ENCODE measurements at places on chromosomes 7 and 10. TPM values are rescaled to one million over a fixed set of nuclear protein-coding genes. Genes with fewer than 3 reads are reported as not detected.
A peak's percentile ranks its signal among the peaks of the same experiment; 100 is the strongest.

The BAMBI gene
- 45.4 TPM for total RNA-seq

DNA sequence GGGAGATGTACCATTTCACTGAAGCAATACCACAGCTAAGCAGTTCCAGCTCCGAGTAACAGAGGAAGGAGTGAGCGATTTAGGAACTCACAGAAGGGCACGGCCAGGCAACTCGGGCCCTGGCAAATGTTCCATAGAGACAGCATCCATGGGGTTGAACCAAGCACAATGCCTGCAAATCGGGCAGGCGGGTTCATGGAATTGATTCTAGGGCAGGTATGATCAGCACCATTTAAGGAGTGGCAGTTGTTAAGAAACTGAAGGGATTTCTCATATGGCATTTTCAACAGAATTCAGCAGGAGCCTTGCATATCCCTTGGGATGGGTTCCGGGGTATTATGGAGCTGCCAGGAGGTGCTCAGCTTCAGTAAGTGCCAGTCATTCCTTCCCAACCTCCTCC is 66.4 kb downstream of the IKZF1 start:
- DNase-seq: no peak

GRCh38 chr10:62131724-62132123 is 136.9 kb downstream of the RTKN2 start:
- no peak for DNase-seq

DNA sequence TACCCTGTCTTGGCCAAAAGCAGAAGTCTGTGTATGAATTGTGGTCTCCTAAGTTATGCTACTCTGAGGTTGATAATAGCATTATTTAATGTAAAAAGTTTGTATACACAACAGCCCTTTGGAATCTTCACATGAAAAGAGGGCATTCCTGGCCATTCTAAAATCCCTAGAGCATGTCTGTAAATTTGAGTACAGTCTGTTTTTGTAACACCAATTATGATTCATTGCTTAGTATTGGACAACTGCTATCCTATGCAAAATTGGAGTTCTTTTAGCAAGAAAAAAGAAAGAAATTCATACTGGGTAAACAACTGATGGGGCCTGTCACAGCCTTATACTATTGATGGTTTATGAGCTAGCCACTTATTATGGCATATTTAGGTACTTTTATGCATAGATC is 10.2 kb downstream of the CUTC start:
- no peak for DNase-seq

GRCh38 chr10:26837139-26837538 is 23.6 kb downstream of the ABI1 start:
- DNase-seq: no peak

DNA sequence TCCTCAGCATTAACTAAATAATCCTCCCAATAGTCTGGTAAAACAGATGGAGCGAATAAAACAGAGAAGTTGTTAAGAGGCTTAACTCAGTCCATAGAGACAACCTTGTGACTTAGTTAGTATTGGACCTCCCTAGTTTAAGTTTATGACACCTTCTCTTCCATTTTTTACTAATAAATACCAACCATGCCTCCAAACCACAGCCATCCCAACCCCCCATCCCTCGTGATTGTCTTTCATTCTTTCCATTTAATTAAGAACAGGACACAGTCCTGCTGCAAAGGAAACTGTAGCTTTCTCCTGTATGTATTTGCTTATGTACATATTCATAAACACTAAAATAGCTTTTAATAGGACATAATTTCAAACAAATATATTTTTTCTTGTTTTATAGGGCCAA is 238.2 kb downstream of the SEMA3D start:
- peak; percentile 3 for DNase-seq

DNA sequence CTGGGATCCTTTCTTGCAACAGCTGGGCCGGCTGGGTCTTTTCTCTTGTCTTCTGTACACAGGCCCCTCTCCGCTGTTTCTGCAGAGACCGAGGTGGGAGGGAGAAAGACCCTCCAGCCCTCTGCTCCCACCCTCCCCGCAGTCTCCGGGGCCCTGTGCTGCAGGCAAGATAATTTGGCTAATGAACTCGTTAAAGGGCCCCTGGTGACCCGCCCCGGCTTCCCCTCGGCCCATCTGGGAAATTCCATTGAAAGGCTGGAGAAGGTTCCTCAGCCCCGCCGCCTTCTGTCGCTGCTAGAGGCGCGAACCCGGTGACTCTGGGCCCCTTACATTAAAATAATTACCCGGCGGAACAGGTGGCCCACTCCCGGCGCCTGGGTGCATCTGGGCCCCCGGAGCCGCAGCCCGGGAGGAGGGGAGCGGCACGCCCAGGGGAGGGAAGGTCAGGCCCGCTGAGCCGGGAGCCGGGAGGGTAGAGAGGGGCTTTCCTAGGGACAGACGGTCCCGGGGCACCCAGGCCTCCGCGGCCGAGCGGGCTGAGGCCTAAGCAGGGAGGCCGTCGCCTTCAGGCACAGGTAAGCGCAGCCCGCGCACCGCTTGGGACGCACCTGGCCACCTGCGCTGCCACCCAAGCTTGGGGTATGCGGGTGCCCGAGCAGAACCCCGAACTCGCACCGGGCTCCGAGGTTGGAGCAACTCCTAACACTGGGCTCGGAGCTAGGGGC is 7.3 kb upstream of the MNX1 start:
- DNase-seq: no peak

GRCh38 chr10:31822150-31822549 is 106.5 kb downstream of the ARHGAP12 start:
- DNase-seq: no peak

GRCh38 chr10:100232101-100232500 is 2.7 kb upstream of the CHUK start:
- no peak for DNase-seq

The ASB4 gene
- not detected for total RNA-seq

DNA sequence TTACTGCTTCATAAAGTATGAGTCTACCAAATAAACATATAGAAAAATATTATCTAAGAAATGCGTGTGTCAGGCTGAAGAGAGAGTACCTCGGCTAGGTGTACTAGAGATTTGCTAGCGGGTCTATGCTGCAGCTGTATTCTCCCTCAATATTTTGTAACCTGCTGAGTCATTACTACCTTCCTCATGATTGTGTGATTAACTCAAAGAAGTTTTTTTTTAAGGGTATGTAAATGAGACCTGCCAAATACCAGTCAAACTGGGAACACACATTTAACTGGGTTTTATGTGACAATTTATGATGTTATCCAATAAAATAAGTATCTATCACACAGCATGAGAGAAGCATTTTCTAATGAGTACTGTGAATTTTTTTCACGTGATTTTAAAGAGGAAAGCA is 180.4 kb downstream of the RNF133 start:
- DNase-seq: no peak

GRCh38 chr10:13371897-13372470 is 23.9 kb upstream of the SEPHS1 start:
- peak; percentile 59 for DNase-seq

DNA sequence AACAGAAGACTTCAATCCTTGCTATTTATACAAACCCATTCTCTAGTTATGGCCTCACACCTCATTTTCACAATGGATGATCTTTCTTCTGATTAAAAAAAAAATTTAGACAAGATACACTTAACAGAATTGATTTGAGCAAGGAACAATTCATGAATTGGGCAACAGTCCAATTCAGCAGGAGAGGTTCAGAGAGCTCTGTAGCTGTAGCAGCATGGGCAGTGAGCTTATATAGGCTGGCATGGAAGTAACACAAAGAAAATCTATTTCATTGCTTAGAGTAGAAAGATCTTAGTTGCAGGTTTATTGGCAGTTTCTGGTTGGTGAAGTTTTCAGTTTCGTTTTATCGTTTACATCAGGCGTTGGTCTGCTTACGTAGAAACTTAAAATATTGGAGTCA is 23.0 kb upstream of the LRGUK start:
- no peak for DNase-seq

DNA sequence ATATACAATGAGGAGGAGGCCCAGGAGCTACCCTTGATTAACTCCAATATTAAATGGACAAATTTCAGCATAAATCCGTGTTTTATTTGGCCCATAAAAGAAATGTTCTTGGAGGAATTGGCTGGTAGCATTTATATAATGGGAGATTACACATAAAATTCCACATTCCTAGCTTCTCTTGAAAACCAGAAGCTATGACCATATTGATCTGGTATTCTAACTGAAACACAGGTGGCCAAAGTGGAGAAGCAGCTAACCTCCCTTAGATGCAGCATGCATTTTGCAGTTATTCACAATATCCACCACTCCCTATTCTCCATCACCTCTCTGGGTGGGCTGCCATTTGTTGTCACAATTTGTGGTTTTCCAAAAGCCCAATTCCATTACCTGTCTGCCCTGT is 148.8 kb upstream of the CACNA2D1 start:
- peak; percentile 61 for DNase-seq

DNA sequence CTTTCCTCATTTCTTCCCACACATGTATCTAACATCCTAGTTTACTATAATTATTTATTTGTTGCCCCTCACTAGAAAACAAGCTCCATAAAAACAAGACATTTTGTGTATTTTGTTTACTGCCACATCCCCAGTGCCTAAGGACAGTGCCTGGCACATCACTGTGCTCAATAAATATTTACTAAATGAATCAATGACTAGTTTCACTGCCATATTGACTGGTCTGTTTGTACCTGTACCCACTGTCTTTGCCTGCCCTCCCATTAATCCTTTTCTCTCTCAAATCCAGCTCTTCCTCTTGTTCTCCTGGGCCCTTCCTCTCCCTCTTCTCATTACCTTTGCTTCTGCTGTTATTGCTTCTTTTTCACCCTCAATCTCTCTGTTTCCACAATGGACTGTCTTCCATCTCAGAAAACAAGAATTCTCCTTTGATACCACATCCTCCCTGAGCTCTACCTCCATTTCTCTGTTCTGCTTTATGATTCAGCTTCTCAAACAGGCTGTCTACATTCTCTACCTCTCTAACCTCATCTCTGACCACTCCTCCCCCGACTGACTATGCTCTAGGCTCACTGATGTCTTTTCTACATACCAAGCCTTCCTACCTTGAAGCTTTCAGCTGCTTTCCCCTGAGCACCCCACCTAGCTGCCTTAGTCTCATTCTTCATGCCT is 8.3 kb upstream of the FAM133B start:
- DNase-seq: no peak

GRCh38 chr7:22179442-22179879 is 177.5 kb downstream of the RAPGEF5 start:
- peak; percentile 34 for DNase-seq

GRCh38 chr7:26454180-26454579 is 162.5 kb downstream of the SNX10 start:
- DNase-seq: no peak

DNA sequence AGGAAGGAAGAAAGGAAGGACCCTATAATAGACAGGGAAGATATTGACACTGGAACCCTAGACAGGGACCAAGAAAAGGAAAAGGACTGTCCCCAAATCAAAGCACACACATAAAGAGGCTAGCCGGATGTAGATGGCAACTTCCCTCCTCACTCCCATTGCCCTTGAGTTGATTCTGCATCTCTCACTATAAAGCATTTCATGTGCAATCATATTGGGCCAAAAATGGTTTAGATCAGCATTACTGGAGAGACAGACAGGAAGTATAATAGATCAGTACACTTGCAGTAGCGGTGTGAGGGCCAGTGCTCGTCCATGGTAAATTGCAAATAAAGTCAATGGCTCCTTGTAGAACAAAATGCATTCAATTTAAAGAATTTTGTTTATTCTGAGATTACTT is 8.4 kb downstream of the IFIT3 start:
- DNase-seq: no peak

The TMEM184A gene
- 1.8 TPM for total RNA-seq
